ENCODE measurements at places on chromosomes 7 and 10.

DNA sequence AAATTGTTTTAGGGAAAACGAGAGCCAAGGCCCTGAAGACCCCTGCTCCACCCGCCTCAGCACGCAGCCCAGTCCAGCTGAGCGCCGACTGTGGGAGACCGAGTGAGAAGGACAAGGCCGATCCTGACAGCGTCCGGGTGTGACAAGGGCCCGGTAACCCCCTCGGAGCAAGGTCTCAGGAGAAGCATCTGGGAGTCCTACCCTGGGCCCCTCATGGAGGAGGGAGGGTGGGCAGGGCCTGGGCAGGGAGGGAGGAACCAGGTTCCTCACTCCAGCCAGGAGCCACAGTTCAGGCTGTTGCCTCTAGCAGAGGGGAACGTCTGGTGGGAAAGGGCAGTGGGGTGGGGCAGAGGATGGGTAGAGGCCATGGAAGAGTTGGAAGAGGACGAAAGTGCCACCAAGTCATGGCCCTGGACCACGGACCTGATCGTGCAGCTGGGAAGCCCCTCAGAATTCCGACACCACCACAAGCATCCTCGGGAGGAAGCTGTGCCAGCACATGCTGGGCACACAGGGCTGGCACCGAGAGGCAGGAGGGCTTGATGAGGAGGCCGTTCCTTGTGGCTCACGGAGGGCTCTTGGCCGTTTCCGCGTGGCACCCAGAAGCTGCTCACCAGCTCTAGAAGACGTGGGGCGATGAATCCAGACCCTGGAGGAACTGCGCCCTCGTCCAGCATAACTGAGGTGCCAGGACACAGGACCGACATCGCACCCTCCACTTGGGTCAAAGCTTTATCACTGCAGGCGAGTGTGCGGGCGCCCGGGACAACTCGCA, 2.2 kb upstream of the KNDC1 start:
- no peak for DNase-seq

DNA sequence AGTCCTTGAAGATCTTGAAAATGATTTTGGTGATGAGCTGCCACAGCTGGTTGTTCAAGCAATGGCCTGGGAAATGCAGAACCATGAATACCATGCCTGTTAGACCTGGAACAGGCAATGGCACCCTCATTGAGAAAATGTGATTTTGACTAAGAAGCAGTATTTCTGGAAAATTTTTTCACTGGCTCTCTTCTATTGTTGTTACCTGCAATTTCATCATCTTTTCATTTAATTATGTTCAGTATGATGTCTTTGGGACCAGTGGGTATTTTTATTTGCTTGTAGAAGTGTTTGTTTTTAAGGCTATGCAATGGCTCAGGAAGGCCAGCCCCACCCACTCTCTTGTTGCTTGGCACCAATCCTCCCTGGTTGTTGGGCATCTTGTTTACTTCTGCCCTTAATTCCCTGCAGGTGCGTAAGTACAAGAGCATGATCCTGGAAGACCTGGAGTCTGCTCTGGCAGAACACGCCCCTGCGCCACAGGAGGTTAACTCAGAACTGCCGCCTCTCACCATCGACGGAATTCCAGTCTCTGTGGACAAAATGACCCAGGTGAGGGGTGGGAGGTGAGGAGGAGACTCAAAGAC, 78.6 kb downstream of the NRF1 start:
- DNase-seq, result no peak

GRCh38 chr7:101736084-101736483, 81.3 kb upstream of the CUX1 start:
- no peak for DNase-seq

GRCh38 chr10:3098689-3099088, 31.3 kb downstream of the PFKP start:
- DNase-seq, result no peak

DNA sequence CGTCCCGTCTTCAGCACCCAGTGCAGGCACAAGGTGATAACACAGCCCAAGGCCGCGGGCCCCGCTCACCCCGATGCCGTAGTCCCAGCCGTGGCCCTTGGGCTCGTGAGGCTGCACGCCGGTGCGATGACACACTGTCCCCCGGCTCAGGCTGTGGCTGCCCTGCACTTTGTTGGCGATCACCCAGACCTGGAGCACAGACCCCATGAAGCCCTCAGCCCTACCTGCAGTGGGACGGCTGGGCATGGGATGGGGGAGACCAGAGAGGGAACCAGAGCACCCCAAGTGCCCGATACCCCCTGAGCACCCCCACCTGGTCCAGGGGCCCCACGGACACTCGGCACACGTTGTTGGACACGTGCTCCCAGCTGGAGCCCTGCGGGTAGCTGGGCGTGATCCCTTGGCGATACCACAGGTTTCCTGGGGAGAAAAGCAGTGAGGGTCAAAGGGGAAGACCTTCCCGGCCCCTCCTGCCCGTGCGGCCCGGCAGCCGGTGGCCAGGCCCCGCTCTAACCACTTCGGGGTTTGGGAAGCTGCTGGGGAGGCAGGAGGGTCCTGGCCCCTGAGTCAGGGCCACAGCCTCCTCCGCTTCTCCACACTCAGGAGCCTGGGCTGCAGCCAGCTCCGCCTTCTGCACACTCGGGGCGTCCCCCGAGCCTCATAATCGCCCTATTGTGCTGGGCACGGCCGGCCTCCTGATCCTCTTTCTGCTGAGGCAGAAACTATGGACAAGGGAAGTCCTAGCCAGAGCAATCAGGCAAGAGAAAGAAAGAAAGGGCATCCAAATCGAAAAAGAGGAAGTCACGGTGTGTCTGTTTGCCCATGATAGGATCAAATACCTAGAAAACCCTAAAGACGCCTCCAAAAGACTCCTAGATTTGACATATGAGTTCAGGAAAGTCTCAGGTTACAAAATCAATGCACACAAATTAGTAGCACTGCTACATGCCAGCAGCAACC, 6.7 kb downstream of the BHLHA15 start:
- DNase-seq, result no peak

- no peak for DNase-seq
Measured at GRCh38 chr7:24879291-24879690, 100.7 kb downstream of the OSBPL3 start.

DNA sequence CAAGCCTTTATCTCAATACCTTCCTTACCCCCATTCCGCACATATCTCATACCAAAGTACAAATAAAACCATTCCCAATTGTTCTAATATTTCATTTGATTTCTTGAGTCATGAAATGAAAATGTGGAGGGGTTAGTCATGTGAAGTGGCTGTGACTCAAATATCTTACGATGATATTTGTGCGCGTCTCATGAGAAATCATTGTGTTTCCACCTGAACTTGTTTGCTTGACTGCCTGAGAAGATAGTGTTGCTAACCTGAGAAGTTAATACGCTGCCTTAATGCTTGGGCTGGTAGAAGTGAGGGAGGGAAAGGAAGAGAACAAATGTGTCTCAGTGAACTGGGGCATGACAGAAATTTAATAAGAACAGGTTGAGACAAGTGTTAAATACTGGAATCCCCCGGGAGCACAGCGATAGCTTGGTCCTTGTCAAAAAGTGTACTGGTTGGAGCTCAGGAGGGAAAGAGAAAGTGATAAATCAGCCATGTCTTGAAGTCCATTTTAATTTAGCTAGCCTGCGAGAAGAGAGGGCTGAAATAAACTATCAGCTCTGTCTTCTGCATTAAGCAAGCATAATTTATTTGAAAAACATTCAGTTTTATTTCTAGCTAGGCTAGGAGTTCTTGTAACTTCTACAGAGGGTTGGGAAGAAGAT, 7.2 kb upstream of the EPHA1 start:
- DNase-seq, result no peak

Measured in GM12892 (cell line).